ENCODE measurements at places on chromosomes 12 and 14. TPM values are rescaled to one million over a fixed set of nuclear protein-coding genes. Genes with fewer than 3 reads are reported as not detected.

The SMCO2 gene
- polyA plus RNA-seq, result not detected

The HOXC10 gene
- 1.6 TPM for polyA plus RNA-seq

The FAM181A gene
- polyA plus RNA-seq, result 0.90 TPM

The FGF6 gene
- polyA plus RNA-seq, result not detected

The OTX2 gene
- 0.18 TPM for polyA plus RNA-seq

The KRT73 gene
- not detected for polyA plus RNA-seq

The PSEN1 gene
- 65.6 TPM for polyA plus RNA-seq

GRCh38 chr12:62966990-62967506 is 32.1 kb upstream of the PPM1H start:
- no peak for DNase-seq

DNA sequence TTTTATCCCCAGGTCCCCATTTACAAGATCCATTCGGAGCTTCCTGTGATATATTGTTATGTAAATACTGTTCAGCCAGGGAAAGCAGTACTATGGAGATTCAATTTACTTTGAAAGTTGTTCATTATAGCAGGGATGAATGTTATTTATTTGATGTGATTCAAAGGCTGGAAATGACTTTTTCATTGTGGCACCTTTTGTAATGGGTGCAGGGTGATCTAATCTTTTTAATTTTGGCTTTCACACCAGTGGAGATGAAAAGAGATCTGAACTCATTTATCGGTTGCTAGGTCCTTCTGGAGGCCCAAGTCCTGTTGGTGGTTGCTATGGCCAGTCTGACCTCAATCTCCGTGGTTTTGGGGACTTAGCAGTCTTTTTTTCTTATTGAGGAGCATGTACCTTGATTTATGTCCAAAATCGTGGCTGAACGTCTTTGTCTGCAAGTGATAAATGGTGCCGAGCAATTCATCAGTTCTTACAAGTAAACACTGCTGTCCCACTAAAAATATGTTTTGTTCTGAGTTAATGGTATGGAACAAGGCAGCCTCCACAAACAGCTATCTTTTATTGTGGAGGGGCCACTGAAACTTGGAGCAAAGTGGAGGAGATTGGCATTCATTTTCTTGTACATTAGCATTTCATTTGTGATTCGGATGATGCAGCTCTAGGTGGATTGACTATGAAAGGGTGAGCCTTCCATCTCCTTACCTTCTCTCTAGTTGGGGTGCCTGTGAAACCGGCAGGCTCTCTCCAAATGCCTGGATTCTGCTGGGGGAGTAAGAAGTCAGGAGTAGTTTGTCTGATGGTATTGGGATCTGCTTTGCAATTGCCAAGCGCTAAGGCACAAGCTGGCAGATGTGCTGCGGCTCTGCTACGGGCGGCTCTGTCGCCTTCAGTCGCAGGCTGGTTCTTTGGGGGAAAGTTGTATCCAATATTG is 2.0 kb downstream of the RMST start:
- no peak for DNase-seq

DNA sequence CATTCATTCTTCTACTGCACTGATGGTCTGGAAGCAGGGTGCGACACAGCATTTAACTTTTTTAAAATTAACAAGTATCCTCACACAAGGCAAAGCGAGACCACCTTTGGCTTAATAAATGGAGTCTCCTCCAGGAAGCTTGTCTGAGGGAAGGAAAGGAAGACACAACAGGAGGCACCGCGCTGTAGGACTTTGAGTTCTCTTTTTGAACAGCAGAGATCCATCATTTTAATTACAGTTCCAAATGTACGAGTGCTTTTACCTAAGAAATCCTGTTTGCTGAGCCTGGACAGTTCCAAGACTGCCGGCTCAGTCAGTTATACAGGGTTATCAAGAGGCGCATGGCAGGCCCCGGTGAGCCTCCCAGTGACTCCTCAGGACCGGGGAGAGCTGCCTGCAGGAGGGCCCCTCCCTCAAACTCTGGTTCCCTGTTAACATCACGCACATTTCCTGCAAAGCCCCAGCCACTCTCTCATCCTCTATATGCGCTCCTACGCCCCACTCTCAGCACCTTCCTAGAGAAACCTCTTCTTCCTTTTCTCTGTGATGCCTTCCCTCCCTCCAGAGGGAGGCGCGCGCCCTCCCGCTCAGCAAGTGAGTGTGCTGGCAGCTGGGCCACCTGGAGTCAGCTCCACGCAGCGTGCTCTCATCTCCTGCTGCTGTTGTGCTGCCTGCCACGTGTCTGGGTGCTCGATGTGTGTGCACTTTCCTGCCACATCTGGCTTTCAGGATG is 46.1 kb downstream of the STX2 start:
- no peak for DNase-seq

GRCh38 chr12:26122061-26122680 is 2.7 kb downstream of the BHLHE41 start:
- peak; percentile 67 for DNase-seq

GRCh38 chr14:69281450-69282169 is 21.7 kb downstream of the GALNT16 start:
- no peak for DNase-seq

DNA sequence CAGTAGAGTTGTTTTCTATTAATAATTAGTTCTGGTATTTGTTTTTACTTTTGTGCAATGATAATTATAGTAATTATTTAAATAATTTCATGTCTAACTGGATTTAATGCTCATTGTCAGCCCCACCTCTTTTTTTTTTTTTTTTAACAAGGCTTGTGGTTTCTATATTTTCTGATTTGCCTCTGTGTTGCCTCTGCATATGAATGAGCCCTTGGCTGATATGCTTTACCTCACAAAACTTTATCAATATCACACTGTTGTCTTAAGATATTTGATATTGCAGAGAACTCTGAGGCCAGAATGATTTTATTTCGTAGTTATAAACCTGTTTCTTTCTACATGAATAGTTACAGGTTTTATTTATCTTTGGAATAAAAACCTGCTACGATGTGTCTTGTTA is 116.2 kb upstream of the ATP2B1 start:
- no peak for DNase-seq

- DNase-seq, result peak; percentile 38
Observed at GRCh38 chr14:68249661-68250451, 430.3 kb downstream of the RAD51B start.

DNA sequence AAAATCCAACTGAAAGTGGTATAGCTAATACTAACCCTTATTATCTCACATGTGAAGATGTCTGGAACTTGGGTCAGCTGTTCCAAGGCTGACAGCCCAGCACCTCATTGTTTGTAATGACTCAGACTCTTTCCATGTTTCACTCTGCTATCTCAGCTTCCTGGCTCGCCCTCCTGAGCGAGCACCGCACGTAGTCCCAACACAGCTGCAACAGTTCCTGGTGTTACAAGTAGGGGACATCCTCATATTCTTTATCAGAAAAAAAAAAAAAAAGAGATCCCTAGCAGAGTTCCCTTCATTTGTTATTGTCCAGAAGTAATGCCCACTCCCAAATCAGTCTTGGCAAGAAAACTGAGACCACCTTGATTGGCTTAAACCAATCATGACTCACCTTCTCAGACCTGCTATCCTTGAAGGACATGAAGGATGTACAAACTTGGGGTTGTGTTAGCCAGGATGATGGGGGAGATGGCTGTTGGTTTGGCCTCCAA is 92.5 kb downstream of the ADCK1 start:
- DNase-seq, result peak; percentile 29

- no peak for DNase-seq
Observed at GRCh38 chr14:99412117-99413061, 68.3 kb downstream of the SETD3 start.

DNA sequence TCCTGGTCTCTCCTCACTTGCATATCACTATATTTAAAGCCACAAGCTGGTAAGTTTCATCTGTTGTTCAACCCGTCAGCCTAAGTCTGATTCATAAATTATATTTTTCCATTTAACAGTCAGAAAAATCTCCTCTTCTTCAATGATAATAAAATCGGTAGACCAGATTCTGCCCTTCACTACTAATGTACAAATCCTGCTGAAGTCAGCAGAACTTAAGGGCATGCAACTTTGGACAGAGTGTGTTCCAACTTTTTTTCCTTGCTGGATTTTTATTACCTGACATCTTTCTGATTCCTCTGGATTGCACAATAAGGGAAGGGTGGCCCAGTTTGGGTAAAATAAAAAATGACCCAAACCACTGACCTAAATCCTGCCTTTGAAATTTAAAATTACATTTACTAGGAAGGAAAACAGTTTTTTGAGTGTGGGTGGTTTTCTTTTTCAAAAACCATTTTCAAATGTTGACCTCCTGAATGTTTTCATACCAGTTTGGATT is 125.4 kb upstream of the DIO2 start:
- DNase-seq, result no peak

DNA sequence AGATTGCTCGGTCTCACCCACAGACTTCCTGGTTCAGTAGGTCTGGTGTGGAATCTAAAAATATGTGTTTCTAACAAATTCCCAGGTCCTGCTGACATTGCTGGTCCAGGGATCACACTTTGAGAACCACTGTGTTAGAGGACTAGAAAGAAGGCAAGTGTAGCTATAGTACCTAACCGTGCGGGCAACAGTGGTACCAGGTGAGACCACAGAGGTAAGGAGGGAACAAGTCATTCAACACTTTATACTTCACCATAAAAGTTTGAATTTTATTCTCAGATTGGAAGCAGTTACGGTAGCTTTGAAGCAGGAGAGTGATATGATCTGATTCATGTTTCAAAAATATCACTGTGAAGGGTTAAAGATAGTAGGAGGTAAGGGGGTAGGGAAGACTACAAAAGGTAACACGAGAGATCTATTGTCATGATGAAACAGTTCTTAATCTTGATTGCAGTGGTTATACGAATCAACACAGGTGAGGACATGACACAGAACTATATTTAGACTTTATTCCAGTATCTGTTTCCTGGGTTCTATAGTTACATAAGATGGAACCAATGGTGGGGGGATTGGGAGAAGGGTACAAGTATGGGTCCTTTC is 73.5 kb downstream of the CDK17 start:
- no peak for DNase-seq

- peak; percentile 93 for DNase-seq
Observed at GRCh38 chr14:22986508-22987054, 4.2 kb upstream of the AJUBA start.
